ENCODE measurements at places on chromosomes 3 and 15.
A peak's percentile ranks its signal among the peaks of the same experiment; 100 is the strongest.

DNA sequence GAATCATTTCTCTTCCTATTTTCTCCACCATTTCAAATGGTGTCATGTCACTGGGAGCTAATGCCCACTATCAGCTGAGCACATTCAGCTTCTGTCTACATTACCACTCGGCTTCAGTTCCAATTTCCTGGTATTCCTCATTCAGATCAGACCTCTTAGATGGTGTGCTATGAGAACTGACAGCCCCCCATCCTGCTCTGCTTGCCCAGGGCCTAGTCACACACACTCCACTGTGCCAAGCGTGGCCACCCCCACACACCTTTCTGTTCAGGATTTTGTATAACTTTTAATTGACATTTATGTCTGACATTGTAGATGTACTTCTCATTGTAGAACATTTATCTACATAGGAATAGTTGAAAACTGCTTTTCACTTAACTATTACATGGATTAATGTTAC, 146.8 kb downstream of the CDIN1 start:
- no peak for DNase-seq

DNA sequence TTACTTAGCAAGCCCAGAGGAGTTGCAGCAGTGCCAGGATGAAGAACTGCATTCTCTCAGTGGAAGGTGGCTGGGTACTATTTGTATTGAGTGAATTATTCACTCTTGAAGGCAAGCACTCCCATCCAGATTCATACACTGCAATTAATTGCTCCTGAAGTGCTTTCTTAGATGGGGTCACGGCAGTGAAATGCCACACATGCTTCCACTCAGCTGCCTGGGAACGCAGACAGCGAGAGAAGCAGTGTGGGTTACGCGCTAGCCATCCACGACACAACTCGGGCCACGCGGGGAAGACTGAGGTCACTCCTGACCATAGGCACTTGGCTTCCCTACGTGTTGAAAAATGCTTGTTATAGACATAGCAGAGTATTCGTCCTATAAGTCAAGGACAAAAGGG, 30.8 kb upstream of the LMCD1 start:
- no peak for DNase-seq

DNA sequence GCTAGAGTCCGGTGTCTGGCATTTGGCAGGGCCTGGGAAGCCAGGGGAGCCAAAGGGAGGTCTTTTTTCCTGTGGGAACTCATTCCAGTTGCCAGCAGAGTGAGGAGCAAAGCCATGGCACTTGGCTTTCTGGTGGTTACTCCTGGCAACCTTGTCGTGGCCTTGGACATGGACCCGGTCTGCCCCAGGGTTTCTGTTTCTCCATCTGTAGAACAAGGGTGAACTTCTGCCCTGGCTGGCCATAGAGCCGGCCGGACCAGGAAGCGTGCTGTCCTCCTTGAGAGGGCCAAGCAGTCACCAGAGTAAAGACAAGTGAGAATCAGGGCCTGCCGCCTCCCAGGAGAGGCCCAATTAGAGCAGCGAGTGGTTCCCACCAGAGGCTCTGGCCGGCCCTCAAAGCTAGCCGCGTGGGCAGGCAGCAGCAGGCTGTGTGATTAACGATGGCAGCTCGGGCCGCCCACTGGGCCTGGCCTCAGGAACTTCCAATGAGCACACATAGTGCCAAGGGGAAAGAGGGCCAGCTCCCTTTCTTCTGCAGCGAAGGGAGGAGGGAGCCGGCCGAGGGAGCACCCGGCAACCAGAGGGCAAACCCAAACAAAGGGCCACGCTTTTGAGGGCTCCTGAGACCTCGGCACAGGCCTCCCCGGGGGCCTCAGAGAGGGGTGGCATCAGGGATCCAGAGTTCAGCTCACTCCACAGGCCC, 29.1 kb upstream of the ELP6 start:
- DNase-seq = no peak

- DNase-seq = peak; percentile 25
These were observed 95.0 kb upstream of the LIMD1 start for GRCh38 chr3:45499529-45499928.

DNA sequence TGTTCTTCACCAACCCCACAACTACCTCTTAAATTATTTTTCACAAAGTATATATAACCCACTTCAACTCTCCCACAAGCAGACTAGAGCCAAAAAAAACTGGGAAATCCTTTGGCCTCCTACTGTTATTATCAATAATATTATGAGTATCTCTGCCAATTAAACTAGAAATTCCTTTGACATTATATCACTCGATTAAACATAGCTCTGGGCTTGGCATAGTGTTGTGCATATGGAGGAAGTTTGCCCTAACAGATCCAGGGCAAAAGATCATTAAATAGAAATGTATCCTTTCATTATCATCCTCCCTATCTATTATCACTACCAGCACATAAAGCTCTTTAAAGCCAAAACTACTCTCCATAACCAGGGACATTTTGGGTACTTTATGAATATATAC, 74.9 kb downstream of the OSBPL10 start:
- DNase-seq = no peak

DNA sequence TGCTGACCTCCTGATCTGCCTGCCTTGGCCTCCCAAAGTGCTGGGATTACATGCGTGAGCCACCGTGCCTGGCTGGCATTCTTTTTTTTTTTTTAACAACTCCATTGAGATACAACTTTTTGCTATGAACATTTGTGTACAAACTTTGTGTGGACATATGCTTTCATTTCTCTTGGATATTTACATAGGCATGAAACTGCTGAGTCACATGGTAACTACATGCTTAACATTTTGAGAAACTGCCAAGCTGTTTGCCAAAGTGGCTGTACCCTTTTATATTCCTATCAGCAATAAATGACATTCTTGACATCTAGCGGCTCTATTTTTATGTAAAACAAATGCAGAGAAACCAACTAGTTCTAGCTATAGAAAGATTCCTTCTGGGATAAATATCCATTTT, 8.7 kb upstream of the YEATS2 start:
- DNase-seq = no peak

DNA sequence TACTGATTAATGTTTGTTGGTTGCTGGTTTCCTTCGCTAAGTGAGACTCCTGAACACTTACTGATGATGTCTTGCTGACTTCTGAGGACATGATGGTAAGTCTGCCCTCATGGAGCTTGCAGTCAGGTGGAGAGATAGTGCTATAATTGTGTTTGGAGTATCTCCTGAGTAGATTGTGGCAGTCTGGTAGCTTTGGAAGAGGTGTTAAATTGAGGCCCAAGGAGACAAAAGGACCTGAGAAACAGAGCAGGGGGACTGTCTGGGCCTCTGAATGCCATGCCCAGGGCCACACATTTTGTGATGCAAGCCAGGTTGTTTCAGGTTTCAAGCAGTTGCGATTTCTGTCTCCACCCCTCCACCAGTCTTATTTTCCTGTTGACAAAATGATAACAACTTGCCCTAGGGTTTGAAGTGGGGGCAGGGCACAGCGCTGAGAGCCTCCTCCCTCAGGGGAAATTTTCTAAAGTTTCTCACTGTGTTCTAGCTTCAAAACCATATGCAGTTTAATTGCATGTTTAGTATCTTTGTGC, 16.7 kb downstream of the SMAD3 start:
- peak; percentile 77 for DNase-seq

DNA sequence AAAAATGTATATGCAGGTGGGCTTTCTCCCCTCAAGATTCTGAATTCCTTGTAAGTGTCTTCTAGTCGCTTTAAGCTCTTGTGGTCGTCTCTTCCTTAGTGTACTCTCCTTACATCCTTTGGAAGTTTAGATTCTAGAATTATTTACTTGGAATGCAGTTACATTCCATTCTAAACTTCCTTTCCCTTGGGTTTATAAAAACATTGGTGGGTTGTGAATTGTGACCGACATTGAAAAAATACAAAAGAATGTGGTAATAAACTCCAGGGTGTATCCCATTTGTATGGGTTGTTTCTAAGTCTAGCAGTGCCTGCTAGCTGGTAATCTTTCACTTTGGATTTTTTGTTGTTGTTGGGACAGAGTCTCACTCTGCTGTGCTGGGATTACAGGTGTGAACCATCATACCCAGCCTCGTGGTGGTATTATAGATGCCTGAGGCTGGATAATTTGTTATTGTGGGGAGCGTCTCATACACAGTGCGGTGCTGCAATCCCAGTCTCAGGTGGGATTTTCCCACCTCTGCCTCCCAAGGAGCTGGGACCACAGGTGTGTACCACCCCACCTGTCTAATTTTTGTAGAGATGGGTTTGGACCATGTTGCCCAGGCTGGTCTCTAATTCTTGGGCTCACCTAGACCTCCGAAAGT, 9.1 kb downstream of the CHD2 start:
- DNase-seq = no peak

DNA sequence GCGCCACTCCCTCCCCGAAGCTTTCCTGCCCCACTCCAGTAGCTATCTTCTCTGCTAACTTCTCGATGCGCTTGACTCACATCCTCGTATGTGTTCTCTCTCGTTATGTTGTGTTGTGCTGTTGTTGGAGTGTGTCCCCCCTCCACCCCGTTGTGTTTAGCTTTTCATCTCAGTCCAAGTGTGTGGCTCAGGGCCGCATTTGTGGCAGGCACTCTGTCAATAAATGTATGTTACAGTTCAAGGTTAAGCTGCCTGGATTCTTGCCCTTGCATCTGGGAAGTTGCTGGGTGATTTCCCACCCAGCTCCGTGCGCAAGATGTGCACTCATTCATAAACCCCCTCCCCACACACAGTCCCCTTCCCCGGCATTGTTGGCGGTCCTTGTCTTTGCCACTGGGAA, 71.9 kb downstream of the PGPEP1L start:
- DNase-seq = no peak

- no peak for DNase-seq
These were observed 32.2 kb downstream of the KAT2B start for GRCh38 chr3:20072422-20072821.

DNA sequence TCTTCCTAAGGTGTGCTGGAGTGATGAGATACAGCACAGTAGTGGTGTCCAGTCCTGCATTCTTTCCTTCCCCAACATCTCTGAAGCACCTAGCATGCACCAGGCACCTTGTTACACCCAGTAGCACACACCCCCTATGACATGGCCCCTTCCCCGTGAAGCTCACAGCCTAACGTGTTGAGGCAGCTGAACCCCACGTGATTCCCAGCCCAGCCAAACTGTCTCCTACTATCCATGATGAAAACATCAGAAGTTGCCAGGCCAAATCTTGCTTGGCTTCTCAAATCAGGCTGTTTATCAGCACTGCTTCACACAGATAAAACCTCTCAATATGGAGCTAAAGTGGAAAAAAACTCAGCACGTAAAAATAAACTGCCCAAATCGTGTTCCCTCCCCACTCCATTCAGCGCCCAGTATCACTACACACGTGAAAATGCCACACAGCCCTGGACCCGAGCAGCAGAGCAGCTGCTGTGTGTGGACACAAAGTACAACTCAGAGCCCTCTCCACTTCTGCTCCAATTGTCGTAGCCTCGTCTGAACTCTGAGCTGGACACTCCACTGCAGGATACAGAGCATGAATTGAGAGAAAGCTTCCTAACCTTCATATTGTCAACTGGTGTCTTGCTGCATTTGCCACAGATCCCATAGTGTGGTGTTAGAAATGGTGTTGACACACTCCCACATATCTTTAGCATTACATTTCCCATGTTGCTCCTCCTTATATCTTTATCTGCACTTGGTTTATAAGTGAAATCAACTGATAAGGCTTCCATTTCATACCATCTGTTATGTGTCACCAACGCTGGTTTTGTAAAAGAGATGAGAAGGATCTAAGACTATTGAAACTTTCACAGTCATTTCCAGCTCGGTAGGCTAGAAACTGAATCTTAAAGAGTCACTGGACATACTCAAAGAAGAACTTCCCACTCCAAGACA, 279.8 kb downstream of the RORA start:
- no peak for DNase-seq

GRCh38 chr3:30253832-30254231, 352.6 kb upstream of the TGFBR2 start:
- DNase-seq = no peak

- no peak for DNase-seq
These were observed 111.2 kb downstream of the IL12A start for GRCh38 chr3:160099834-160100233.

DNA sequence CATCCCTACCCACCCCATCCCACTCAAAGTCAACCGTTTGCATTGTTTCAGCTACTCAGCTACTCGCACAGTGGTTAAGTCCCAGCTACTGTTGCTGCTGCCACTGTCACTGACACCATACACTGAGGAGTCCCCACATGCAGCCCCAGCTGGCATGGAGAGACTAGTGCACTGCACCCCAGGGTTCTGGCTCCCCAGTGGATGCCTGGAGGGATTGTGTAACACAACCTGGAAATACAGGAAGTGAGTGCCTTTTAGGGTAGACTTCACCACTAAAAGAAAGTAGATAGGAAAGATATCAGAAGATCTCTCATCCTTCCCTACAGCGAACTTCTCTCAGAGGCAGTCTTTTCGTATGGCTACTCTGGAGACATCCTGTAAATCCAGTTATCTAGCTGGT, 169.2 kb upstream of the STRIT1 start:
- no peak for DNase-seq

DNA sequence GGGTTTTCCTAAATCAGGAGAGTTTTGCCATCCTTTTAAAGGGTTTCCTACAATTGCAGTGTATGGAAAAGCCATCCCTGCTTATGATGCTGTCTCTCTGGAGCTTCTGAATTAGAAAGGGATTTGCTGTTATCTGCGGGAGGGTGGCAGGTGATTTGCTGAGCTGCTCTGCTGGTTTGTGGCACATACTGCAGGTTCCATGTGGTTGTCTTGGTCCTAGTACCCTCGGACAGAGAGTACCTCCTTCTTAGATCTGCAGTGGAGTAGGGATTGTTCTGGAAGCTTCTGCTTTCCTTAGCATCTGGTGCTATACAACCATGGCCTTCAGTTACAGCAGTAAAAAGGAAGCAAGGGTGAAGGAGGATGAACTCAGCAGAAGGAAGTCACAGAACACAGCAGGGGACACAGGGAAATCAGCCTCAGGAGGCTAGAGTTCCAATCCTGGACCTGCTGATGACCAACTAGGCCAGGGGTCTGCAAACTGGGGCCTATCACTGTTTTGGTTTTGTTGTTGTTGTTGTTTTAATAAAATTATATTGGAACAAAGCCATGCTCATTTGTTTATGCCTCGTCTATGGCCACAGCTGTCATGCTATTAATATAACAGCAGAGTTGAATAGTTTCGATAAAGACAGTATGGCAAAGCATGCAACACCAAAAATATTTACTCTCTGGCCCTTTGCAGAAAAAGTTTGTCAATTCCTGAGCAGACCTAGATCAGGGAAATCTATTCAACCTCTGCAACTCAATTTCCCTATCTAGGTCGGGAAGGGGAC, 39.5 kb downstream of the STARD5 start:
- DNase-seq = peak; percentile 44

DNA sequence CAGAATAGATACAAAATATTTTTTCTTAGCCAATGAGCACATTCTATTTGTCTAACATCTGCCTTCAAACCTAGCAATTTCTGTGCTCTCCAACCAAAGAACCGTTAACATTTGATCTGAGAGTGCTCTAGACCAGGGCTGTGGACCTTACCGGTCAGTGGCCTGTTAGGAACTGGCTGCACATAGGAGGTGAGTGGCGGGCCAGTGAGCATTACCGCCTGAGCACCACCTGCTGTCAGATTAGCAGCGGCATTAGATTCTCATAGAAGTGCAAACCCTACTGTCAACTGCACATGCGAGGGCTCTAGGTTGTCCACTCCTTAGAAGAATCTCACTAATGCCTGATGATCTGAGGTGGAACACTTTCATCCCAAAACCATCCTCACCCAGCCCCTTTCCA, 131.7 kb downstream of the CADM2 start:
- no peak for DNase-seq

All from OCI-LY7 (cell line).